ENCODE measurements at places on chromosomes 3 and 15. TPM values are rescaled to one million over a fixed set of nuclear protein-coding genes. Genes with fewer than 3 reads are reported as not detected.
A peak's percentile ranks its signal among the peaks of the same experiment; 100 is the strongest.

The NGLY1 gene
- polyA plus RNA-seq = 15.0 TPM

The PP2D1 gene
- not detected for polyA plus RNA-seq

DNA sequence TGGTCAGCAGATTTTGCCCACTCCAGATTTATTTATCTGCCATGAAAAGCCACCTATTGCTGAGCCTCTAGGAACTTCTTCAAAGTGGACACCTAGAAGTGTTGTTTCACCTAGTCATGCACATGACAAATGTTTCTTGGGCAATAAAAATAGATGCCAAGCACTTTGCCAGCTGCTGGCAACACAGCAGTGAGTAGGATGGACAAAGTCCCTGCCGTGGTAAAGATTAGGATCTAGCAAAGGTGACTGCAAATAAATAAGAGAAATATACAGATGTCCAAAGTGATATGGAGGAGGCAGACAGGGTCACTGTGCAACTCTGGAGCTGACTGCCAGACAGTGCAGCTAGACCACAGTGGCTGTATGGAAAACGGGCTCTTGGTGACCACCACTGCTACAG is 137.9 kb downstream of the SUCLG2 start:
- no peak for DNase-seq

The GPR62 gene
- not detected for polyA plus RNA-seq

The SPRED1 gene
- 7.9 TPM for polyA plus RNA-seq

DNA sequence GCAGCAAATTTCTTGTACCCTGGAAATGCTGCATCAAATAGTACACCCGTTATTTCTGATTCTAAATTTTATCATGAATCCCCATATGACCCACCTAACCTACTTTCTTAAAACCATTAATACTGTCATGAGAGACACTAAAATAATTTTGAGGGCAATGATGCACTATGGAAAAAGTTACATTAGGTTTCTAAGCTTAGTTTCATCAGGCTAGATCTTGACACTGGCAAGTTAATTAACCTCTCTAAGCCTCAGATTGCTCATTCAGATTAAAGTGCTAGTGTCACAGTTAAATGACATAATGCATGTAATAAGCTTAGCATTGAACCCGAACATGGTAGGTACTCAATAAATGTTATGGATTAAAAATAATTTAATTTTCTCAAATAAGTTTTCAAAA is 8.2 kb downstream of the GOLIM4 start:
- DNase-seq = no peak

The EPHA6 gene
- not detected for polyA plus RNA-seq

The PIGZ gene
- 7.0 TPM for polyA plus RNA-seq

GRCh38 chr3:151210676-151211381 is 7.8 kb upstream of the GPR171 start:
- DNase-seq = no peak

DNA sequence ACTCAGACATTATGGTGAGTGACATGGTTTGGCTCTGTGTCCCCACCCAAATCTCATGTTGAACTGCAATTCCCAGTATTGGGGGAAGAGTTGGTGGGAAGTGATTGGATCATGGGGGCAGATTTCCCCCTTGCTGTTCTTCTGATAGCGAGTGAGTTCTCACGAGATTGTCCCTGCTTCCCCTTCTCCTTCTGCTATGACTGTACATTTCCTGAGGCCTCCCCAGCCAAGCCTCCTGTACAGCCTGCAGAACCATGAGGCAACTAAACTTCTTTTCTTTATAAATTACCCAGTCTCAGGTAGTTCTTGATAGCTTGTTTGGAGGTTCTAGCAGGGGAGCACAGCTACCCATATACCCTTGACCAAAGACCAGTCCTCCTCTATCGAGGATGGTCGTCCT is 45.9 kb downstream of the ADAM10 start:
- DNase-seq = no peak

- DNase-seq = no peak
Measured at GRCh38 chr3:66561367-66561766, 60.5 kb upstream of the LRIG1 start.

The ZNF35 gene
- polyA plus RNA-seq = 4.7 TPM

- DNase-seq = no peak
Measured at GRCh38 chr3:150308481-150309256, 99.4 kb upstream of the TSC22D2 start.

- no peak for DNase-seq
Measured at GRCh38 chr15:62253294-62253693, 88.2 kb upstream of the C2CD4B start.

DNA sequence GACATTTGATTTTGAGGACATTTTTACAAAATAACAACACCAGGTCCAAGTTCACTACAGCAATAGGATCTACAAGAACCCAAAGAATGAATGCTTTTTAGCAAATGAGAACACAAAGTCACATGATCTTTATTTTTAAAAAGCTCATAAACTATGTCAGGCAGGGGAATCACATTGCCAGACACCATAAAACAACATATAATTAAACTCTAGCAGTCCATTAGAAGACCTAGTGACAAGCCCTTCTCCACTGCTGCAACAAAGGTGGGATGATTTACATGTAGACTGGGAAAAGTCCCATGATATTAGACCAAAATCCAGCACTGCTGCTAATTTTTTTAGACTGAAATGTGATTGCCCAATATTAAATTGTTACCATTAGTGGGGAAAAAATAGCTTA is 92.6 kb downstream of the FHIT start:
- no peak for DNase-seq

DNA sequence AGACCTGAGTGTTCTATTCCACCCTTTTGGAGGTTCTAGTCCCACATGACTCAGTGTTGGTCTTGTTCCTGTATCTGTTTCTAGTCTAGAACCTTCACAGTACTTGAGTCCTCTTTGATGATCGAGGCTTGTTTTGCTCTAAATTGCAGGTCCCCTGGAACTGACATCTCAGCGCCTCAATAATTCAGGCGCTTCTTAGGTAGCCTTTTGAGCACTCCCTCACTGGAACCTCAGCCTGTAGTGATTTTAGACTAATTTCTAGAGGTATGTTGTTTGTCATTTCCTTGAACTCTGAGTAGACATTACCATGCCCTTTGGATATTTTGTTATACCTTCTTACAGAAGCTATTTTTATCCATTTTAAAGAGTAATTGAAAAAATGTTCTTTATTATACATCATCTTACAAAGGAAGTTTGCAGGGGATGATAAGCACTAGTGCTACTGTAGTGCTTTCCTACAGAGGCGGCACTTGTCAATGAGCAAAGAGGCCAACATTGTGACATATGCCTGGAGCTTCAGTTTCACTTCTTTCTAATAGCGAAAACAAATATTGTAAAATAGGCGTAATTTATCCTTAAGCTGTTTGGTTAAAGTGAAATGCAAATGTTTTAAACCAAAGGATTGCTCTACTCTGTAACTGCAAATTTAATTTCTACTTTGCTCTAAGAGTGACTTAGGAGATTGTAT is 75.7 kb downstream of the EFL1 start:
- DNase-seq = no peak

DNA sequence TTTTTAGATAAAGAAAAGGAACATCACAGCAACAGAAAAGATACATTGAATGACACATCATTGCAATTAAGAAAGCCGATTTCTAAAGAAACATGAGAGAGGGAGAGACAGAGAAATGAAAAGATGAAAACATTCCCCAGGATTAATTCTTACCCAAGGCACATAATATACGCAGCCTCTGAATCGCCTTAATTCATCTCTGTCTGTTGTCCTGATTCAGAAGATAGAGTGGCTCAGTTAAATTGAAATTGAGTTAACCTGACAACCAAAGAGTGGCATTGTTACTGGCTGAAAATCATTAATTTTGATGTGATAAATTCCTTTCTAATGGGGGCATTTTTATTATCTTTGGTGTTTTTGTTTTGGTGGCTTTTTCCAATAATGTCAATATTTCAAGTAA is 701.9 kb downstream of the EDEM1 start:
- no peak for DNase-seq

The PTH1R gene
- 1.3 TPM for polyA plus RNA-seq

- DNase-seq = no peak
Measured at GRCh38 chr3:176611703-176612102, 585.6 kb downstream of the TBL1XR1 start.

DNA sequence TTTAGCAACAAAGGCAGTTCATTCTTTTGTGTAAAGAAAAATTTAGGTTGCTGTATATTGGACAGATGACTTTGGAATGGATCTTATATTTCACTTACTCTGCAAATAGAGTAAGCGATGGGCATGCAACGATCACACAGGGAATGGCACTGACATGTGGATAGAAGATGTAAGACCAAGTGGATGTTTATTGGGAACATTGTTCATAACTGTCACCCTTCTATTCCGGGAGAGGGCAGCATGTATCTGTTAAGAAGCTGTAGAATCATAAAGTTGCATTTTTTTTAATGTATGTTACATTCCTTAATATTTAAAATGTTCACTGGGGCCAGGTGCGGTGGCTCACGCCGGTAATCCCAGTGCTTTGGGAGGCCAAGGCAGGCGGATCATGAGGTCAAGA is 41.2 kb downstream of the HPS3 start:
- DNase-seq = no peak

DNA sequence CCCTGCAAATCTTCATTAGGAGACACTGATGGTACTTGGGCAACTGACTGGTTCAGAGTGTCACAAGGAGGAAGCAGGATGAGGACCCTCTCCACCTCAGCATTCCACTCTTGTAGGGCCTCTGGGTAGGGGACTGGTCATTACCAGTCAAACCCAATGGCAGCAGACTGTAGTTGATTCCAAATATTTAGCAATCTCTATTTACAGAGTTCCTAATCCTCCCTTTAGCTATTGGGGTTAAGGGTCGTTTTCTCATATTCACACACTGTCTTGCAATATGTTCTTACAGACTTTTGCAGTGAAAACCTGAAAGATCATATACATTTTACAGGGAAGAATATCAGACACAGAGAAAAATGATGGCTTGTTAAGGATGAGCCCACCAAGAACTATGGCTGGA is 397.7 kb downstream of the GAP43 start:
- DNase-seq = no peak

DNA sequence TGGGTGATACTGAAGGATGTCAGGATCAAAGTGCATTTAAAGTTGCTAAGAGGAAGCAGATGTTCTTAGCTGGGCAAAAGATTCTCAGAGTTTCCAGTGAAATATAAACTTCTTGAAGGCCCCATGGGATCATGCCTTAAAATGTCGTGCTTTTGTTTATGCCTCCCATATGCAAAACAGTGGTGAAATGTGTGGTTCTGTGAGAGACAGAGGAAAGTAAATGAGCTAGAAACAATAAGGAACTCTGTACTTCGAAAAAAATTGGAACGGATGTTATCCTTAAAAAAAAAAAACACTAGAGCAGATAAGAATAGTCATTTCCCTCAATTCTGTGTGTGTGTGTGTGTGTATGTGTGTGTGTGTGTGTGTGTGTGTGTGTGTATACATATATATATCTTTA is 497.0 kb upstream of the TBL1XR1 start:
- peak; percentile 36 for DNase-seq

- no peak for DNase-seq
Measured at GRCh38 chr3:50639055-50639494, 22.1 kb downstream of the MAPKAPK3 start.

All from BJ (cell line).